CD4-positive, CD25-positive, alpha-beta regulatory T cell (primary cell): ENCODE measurements at places on chromosomes 3 and 15.

DNA sequence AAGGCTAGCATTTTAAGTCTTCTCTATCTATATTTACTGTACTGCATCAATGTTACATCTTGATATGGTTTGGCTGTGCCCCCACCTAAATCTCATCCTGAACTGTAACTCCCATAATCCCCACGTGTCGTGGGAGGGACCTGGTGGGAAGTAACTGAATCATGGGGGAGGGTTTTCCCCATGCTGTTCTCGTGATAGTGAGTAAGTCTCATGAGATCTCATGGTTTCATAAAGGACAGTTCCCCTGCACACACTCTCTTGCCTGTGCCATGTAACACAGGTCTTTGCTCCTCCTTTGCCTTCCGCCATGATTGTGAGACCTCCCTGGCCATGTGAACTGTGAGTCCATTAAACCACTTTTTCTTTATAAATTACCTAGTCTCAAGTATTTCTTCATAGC is 161.5 kb downstream of the TBC1D5 start:
- no peak for DNase-seq

GRCh38 chr15:42849836-42850235 is 70.7 kb downstream of the TTBK2 start:
- no peak for DNase-seq

DNA sequence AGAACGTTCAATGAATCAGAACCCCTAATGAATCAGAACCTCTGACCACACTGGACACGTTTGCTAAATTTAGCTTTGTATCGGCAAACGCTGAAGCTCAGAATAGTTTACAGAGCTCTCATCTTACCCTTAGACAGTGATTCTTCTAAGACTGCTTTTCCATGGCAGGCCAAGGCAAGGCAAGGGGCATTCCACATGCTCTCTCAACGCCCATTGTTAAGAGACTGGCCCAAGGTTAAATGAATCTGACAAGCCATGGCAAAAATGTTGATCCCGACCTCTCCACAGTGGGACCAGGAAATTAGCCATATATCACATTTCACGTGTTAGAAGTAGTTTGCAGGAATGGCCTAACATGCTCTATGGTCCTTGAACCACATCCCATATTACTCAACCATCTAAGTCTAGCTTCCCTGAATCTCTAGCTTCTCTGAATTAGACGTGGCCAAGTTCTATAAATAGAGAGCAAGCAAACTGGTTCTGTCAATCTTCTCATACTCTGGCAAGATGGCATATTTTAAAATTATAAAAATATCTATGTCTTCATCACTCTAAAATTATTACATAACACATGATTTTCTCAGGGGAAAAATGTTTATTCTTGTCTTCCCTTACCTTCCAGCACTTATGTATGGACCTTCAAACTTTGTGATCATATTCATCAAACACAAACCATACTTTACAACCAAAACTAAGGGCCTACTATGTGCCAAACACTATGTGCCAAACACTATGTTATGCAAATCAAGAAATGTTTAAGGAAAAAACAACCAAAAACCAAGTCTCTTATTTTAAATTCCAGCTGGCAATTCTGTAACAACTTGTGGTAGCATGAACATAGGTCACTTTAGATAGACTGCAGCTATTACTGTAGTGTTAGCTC is 54.3 kb downstream of the AAGAB start:
- DNase-seq: no peak

- no peak for DNase-seq
Observed at GRCh38 chr3:103083848-103084631, 649.2 kb downstream of the ZPLD1 start.

DNA sequence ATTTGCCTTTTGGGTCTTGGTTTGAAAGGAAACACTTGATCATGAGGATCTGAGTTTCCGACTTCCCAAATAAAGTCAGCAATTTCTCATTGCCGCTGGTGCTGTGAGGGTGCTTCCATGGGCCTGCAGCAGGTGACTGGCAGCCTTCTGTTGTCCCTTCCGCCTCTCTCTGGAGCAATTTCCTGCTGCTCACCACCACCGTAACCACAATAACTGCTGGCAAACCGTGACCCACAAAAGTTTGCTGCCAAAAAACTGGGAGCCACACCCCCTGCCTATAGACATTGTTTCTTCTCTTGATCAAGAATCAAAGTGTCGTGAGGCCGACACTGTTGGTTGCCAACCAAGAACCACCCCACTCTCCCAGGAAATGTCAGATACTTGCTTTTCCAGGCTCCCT is 164.0 kb downstream of the NR2F2 start:
- DNase-seq: no peak

- no peak for DNase-seq
Observed at GRCh38 chr3:14553871-14554270, 13.7 kb upstream of the GRIP2 start.

DNA sequence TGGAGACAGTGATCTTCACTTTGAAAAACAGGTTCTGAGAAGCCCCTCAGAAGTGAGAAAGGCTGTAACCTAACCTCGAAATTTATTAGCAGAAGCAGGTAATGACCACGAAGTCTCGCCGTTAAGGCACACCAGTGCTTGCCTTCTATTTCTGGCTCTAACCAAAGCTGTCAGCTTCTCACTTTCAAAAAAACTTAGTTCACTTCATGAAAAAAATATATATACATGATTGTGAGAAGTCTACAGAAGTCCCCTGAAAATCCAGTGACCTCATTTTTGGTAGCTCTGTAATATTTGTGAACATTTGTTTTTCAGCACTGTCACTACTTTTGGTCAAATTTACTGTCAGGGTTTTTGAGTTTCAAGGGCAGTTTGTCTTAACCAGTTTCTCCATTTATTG is 19.1 kb upstream of the AKAP13 start:
- no peak for DNase-seq

- no peak for DNase-seq
Observed at GRCh38 chr3:16468002-16468335, 45.5 kb downstream of the RFTN1 start.

DNA sequence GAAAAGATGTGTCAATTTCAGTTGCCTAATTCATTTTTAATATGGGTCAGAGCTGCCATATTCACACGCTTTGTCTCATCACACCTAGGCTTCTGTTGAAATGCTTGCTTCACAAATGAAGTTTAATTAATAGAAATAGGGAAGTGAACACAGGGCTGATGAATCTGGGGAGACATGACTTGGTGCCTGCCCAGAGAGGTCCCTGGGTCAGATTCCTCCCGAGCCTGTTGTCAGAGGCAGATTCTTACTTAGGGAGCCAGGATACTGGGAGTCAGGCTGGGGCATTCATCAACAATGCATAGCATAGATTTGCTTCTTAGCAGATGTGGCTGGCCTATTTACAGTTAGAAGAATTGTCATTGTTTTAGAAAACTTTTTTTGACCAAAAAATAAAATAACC is 90.6 kb downstream of the CACNA1D start:
- DNase-seq: no peak

DNA sequence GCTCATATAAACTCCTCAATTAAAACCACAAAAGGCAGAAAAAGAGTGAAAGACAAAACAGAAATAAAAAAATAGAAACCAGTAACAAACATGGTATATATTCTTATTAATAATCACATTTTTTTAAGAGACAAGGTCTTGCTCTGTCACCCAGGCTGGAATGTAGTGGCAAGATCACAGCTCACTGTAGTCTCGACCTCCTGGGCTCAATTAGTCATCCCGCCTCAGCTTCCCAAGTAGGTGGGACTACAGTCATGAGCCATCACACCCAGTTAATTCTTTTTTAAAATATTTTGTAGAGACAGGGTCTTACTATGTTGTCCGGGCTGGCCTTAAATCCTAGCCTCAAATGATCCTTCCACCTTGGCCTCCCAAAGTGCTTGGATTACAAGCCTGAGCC is 37.1 kb downstream of the FAM240A start:
- DNase-seq: no peak
